ENCODE measurements at places on chromosomes 2 and 18.
A peak's percentile ranks its signal among the peaks of the same experiment; 100 is the strongest.

DNA sequence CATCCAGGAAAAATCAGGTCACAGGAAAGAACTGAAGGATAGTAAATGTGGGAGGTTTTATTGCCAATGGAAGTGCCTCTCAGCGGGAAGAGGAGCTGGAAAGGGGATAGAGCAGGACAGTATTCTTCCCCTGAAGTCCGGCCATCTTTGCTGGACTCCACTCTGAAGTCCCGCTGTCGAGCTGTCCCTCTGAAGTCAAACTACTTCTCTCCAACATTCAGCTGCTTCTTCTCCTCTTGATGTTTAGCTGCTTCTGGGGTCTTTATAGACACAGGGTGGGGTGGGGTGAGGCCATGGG lies 23.5 kb upstream of the SLC39A10 start:
- DNase-seq, result no peak

GRCh38 chr2:42598656-42599055 lies 30.2 kb downstream of the MTA3 start:
- DNase-seq, result no peak

GRCh38 chr18:11167778-11168177 lies 18.4 kb upstream of the PIEZO2 start:
- no peak for DNase-seq

- no peak for DNase-seq
Measured at GRCh38 chr2:94622113-94622618, 249.1 kb upstream of the TEKT4 start.

DNA sequence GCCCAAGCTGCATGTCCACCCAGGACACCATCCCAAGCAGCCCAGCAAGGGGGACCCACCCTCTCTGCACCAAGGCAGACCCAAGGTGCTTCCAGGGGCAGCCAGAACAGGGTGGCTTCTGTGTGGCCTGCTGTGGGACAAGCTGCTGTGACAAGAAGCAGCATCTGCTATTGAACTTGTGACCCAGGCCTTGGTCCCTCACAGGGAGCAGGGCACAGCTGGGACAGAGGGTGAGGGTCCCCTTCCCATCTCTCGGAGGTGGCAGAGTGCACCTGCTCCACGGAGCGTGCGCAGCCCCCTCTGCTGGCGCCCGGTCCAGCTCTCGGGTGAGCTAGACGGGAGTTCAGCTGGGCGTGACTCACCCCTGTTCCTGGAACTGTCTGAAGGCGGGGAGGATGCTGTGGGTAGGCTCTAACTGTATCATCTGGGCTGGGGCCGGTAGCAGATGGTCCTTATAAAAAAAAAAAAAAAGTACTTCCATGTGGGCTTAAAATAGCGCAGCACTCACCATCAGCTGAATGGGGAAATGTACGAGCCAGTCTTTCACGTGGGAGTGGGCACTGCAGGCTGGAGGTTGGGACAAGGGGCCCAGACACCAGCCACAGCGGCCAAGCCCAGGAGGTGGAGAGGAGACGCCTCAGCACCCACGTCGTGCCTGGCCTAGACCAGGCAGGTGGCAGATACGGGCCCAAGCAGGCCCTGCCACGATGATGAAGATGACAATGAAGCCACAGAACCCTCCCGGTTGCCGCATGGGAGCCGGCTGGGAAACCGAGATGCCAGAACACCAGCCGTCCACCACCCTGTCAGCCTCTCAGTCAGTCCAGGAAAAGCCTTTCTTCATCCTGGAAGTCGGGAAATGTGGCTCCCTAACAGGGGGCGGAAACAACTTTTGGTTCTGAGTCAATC lies 136.8 kb upstream of the ID2 start:
- peak; percentile 72 for DNase-seq

- no peak for DNase-seq
Measured at GRCh38 chr2:16226943-16227664, 286.8 kb downstream of the MYCN start.

Measured in CD8-positive, alpha-beta memory T cell (primary cell).